Epithelial cell of esophagus (primary cell): ENCODE measurements at places on chromosomes 16 and 17.
A peak's percentile ranks its signal among the peaks of the same experiment; 100 is the strongest.

DNA sequence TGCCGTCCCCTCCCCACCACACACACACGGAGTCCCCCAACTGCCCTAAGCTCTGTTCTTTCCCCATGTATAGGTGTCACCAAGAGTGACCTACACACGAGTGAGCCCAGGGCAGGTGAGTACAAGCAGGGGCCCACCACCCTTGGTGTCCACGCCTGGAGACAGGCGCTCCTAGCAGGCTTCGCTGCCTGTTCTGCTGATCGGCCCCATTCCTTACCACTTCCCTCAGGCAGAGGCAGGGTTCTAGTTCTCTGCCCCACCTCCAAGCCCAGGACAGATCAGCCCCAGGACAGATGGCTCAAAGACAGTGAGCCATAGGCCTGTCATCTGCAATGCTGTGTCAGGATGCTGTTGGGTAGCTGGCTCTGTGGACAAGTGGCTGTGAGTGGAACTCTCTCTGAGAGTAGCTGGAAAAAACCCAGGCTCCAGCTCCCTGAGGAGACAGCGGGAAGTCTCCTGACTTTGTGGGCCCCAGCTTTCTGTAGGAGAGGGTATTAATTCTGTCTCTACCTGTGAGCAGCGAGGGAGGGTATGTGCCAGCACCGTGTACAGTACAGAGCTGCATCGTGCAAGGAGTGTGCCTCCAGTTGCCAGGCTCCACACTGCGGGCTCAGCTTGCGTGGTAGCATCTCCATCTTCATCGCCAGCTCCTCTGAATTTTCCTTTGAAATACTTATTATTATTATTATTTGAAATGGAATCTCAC lies 897 bp downstream of the TP53I13 start:
- peak; percentile 73 for DNase-seq

- DNase-seq = no peak
Measured at GRCh38 chr17:72461757-72462156, 340.9 kb downstream of the SOX9 start.

DNA sequence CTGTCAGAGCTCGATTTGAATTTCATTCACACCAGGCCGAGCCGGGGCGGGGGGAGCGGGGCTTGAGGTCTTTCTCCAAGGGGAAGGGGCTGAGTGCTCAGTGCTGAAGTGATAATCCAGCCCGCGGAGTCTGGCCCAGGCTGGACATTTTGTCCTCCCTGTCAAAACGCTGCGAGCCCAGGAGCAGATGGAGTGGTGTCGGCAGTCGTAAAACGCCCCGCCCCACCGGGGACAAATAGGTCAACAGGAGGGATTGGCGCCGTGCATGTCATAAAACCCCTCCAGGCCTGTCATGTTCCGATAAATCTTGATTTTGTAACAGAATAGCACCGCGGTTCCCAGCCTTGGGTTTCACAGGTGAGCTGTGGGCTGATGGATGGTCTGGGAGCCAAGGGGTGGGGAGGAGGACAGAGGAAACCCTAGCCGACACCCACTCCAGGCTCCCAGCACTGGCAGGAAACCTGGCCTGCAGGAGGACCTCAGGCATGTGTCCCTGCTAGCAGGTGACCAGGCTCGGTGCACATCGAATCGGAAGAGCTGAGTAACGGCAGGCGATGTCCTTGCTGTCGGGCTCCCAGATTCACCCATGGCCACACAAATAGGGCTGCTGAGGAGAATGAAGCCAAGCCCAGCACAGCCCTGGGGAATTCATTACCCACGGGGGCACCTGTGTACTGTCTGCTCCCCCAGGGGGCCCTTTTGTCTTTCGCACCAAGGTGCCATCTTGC lies 341.4 kb downstream of the FOXL1 start:
- no peak for DNase-seq

GRCh38 chr17:37475731-37476420 lies 13.8 kb upstream of the DUSP14 start:
- no peak for DNase-seq

- DNase-seq = no peak
Measured at GRCh38 chr16:6104428-6104827, 1006.8 kb upstream of the EEF2KMT start.

DNA sequence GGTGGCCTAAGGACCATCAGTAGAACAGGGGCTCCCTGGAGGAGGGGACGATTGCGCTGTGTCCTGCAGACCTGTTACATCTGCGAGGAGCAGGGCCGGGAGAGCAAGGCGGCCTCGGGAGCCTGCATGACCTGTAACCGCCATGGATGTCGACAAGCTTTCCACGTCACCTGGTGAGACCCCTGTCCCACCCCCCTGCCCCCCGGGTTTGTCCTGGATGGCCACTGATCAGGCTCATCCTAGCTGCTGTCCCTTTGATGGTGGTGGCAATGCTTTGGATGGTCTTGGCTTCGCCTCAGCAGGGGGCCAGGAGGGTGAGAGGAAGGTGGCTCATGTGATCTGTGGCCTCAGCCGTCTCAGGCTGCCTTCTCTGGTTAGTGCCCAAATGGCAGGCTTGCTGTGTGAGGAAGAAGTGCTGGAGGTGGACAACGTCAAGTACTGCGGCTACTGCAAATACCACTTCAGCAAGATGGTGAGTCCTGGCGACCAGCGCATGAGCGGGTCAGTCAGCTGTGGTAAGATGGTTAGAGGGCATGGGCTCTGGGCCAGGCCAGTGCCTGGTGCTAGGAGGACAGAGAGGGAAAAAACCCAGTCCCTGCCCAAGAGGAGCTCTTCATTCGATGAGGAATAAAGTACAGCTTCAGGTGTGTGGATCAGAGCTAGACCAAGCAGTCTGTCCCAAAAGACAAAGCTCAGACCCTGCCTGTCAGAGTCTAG lies 4.2 kb downstream of the MLLT6 start:
- no peak for DNase-seq

DNA sequence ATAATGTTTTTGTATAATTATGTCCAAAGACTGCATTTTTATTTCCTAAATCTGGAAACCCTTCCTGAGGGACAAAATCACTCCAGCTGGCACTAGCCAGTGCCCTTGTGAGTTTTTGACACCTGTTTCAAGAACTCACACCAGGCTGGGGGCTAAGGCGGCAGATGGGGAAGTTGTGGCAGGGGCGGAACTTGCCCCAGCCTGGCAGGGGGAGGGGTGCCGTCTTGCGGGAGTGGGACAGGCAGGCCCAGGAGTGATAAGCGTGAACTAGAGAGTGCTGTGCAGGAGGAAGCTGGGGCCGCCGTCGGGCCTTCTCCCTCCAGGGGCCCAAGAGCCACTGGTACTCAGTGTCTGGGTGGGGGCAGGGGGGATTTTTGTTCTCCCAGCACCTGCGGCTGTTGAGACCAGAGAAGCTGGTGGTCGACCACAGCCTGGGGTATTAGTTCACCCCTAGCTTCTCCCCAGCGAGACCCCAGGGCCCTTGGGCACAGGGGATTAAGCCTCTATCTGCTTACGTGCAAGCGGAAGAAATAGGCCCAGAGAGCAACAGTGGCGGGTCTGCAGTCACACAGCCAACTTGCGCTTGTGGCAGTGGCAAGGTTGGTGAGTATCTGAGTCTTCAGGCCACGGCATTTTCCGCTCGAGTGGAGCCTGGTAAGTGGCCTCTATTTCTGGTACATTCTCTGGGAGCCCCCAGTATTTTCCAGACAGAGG lies 40.2 kb upstream of the PLCG2 start:
- DNase-seq = no peak

DNA sequence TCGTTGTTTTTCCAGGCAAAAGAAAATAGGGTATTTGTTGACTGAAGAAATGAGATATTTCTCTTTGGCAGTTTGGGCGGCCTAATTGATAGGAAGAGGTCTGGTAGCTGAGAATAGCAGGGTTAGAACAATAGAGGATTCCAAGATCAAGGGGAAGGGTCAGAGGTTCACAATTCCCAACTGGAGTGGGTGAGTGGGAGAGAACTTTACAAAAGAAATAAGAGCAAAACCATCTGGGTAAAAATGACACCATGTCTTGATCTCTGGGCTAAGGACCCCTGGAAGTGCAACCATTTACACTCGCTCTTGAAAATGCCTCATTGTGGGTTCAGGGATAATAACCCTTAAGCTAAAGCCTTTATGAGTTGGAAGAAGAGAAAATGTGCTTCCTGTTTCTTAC lies 180.5 kb downstream of the CDH13 start:
- no peak for DNase-seq

GRCh38 chr16:15810411-15810810 lies 46.4 kb downstream of the MYH11 start:
- no peak for DNase-seq

DNA sequence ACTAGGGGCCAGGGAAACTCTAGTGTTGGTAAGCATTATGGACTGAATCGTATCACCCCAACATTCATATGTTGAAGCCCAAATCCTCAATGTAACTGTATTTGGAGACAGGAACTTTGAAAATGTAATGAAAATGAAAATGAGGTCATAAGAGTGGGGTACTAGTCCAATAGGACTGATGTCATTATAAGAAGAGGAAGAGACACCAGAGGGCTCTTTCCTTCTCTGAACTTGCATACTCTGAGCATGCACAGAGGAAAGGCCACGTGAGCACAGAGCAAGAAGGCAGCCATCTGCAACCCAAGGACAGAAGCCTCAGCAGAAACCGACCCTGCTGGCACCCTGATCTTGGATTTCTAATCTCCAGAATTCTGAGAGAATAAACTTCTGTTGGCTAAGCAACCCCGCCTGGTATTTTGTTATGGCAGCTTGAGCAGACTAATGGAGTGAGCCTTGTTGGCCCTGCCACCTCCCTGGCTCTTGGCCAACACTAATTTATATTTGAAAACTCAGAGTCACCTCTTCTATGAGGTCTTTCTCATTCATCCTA lies 273.4 kb downstream of the NTN1 start:
- DNase-seq = no peak

- DNase-seq = no peak
Measured at GRCh38 chr17:339193-340061, 13.2 kb downstream of the RPH3AL start.

DNA sequence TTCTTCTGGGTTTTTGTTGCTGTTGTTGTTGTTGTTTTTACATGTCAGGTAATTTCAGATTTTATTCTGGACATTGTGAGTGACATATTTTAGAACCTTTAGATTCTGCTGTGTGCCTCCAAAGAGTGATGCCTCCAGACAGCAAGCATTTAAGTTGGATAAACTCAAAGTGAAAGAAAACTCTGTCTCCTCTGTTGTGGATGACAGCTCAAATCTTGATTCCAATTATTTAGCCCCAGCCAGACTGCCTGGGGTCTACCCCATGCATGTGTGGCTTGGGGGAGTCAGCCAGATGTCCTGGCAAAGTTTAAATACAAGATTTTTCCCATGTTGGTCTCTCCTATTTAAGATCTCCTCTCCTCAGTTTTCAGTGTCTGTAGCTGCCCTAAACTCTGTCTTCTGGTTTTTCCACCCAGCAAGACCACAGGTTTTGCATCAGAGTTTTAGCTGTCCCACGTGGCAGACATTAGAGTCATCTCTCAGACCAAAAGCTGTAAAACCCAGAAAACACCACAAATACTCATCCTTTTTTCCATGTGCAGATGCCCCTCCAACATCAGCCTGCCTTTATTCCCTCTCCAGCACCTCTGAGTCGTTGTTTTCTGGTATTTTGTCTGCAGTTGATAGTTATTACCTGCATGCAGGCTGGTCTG lies 19.4 kb upstream of the ZNF469 start:
- DNase-seq = no peak

GRCh38 chr17:8220783-8221662 lies 10.6 kb upstream of the AURKB start:
- peak; percentile 90 for DNase-seq

GRCh38 chr17:8087075-8087951 lies at the start of gene ALOX12B:
Gene ALOX12B (minus strand): TSS chr17:8087716. CDS start chr17:8087442, 274 bp downstream.
- no peak for DNase-seq

DNA sequence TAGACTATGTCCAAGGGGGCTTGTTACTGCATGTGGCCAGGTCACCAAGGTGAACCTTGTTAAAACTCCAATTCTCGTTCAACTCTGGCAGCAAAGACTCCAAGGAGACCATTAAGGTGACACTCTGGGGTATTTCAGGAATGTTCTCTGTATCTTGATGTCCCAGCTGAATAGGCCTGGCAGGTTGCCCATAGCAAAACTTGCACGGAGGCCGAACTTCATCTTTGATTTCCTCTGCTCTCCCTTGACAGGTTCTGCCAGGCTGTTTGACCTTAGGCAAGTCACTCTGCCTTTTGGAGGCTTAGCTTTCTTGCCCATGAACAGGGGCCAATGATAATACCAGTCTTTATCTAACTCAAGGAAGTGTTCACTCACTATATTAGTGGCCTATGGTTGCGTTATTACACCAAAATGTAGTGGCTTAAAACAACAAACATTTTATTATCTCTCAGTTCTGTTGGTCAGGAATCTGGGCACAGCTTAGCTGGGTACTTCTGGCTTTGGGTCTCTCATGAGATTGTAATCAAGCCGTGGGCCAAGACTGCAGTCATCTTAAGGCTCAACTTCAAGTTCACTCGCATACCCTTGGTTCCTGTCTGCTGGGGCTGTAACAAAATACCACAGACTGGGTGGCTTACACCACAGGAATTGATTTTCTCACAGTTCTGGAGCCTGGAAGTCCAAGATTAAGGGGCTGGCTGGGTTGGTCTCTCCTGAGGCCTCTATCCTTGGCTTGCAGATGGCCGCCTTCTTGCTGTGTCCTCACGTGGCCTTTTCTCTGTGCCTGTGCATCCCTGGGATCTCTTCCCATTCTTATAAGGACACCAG lies 168.5 kb downstream of the UTP18 start:
- DNase-seq = no peak

DNA sequence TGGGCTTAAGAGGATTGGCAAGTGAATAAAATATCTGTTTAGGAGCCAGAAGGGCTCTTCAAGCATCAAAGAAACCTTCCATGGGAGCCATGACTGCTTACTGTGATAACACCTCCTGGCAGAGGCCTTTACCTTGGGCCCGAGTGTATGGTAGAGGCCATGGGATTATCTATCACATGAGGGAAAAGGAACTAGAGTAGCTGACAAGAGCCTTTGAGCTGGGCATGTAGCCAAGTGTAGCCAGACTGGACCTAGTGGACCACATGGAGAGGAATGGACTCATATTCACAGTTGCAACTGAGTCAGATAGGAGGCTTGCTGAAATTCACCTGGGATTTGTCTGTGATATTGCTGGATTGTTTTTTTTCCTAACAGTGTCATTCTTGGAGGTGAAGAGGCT lies 276.0 kb upstream of the ZFHX3 start:
- DNase-seq = no peak

- DNase-seq = no peak
Measured at GRCh38 chr16:59339871-59340270, 605.8 kb upstream of the GOT2 start.

DNA sequence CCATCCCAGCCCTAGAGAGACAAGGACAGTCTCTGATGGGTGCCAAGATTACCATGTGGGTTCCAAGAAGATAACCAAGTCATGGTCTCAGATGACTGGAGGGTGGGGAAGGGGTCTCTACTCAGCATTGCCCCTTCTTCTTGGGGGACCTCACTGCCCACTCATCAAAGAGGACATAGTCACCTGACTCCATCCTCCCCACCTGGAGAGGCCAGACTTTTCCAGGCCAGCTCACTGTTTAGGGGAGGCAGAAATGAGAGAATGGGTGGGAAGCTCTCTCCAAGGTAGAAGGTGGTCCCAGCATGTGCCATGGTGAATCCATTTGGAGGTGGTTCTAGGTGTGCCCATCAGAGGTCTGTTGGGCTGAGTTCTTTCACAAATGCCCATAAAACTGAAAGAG lies 20.7 kb upstream of the IL21R start:
- DNase-seq = no peak
